H1 (cell line): ENCODE measurements at places on chromosomes 12 and 14. TPM values are rescaled to one million over a fixed set of nuclear protein-coding genes. Genes with fewer than 3 reads are reported as not detected.

- no peak overlapping the region for H3K4me3 ChIP-seq
- H3K27me3 ChIP-seq: peaks cover 13% of the 10 kb centered on the region
- no peak for DNase-seq
- H3K36me3 ChIP-seq: no peaks in the 10 kb centered on the region
- no peak overlapping the region for H3K27ac ChIP-seq
Measured at GRCh38 chr12:14289601-14290000, 75.9 kb upstream of the ATF7IP start.

TGM1 gene
- 2.0 and 2.2 TPM in 2 replicates for total RNA-seq

GRCh38 chr12:91672130-91672529, 473.5 kb downstream of the BTG1 start:
- DNase-seq: no peak
- no peak overlapping the region for H3K4me3 ChIP-seq
- no peaks in the 10 kb centered on the region for H3K27me3 ChIP-seq
- H3K4me1 ChIP-seq: no peaks in the 10 kb centered on the region
- H3K36me3 ChIP-seq: no peaks in the 10 kb centered on the region

- no peaks in the 10 kb centered on the region for H3K36me3 ChIP-seq
- H3K27me3 ChIP-seq: no peaks in the 10 kb centered on the region
- no peak overlapping the region for H3K27ac ChIP-seq
- H3K4me1 ChIP-seq: no peaks in the 10 kb centered on the region
- no peak overlapping the region for H3K4me3 ChIP-seq
Measured at GRCh38 chr14:79201564-79202207, 1009.6 kb downstream of the DIO2 start.

PLCZ1 gene
- not detected in 2 replicates for total RNA-seq

- no peak overlapping the region for H3K4me3 ChIP-seq
- no peaks in the 10 kb centered on the region for H3K36me3 ChIP-seq
- DNase-seq: no peak
- H3K27me3 ChIP-seq: no peaks in the 10 kb centered on the region
Measured at GRCh38 chr12:126083926-126084325, 1018.7 kb downstream of the AACS start.

LRTM2 gene
- total RNA-seq: not detected in 2 replicates

MYL2 gene
- not detected in 2 replicates for total RNA-seq

GRCh38 chr14:105890474-105891220, 364.3 kb downstream of the TMEM121 start:
- no peak overlapping the region for H3K4me3 ChIP-seq
- no peaks in the 10 kb centered on the region for H3K36me3 ChIP-seq
- no peak overlapping the region for H3K27ac ChIP-seq
- no peaks in the 10 kb centered on the region for H3K27me3 ChIP-seq

KRT72 gene
- not detected in 2 replicates for total RNA-seq

DNA sequence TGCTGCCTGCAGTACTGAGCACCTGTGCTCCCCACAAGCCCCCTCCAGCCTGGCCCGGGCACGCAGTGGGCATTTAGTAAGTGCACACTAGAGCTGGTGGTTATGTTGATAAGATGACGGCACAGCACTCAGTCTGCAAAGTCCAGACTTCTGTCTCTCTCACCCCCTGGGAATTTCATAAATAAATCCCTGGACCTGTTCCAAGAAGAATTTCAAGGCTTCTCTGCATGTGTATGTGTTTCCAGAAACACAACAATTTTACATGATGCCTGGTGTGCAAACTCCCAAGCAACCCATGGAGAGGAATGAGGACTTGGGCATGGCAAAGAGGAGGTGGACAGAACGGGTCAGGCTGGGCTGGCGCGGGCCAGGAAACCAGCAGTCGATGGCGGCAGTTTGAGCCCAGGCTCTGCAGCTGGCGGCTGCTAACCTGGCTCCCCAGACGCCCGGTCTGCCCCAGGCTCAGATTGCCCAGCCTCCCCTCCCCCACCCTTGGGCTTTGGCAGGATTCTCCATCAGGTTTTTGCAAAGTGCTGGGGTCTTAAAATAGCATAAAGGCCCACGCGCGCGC, 10.4 kb upstream of the ACVR1B start:
- no peaks in the 10 kb centered on the region for H3K4me1 ChIP-seq
- H3K27me3 ChIP-seq: no peaks in the 10 kb centered on the region
- H3K27ac ChIP-seq: no peak overlapping the region
- H3K36me3 ChIP-seq: no peaks in the 10 kb centered on the region
- DNase-seq: no peak

PNMA1 gene
- total RNA-seq: 52.7 and 55.1 TPM in 2 replicates

GRCh38 chr12:122635471-122635870, 67.7 kb downstream of the HCAR2 start:
- H3K4me3 ChIP-seq: no peak overlapping the region
- no peak overlapping the region for H3K27ac ChIP-seq
- no peaks in the 10 kb centered on the region for H3K4me1 ChIP-seq
- DNase-seq: no peak

DNA sequence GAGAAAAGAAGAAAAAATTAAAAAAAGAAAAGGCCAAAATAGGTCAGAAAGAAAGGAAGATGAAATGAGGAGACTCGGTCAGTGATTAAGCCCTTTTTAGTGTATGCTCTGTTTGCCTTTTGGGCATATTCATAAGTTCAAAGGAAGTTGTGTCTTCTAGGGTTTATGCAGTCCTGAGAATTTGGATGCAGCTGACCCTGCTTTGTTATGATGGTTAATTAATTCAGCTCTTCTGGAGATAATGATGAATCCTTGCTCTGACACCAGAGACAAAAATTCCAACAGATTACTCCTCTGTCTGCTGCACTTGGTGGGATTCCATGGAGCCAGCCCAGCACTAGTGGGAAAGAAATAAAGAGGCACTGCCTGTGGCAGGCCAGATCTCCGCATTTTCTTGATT, 4.5 kb upstream of the SLC7A8 start:
- no peaks in the 10 kb centered on the region for H3K27me3 ChIP-seq
- H3K27ac ChIP-seq: no peak overlapping the region
- DNase-seq: peak; percentile 31
- peaks cover 2% of the 10 kb centered on the region for H3K4me1 ChIP-seq

GRCh38 chr12:110993434-110993833, 73.1 kb upstream of the MYL2 start:
- no peak for DNase-seq
- H3K4me3 ChIP-seq: no peak overlapping the region
- no peaks in the 10 kb centered on the region for H3K4me1 ChIP-seq
- H3K36me3 ChIP-seq: no peaks in the 10 kb centered on the region
- no peak overlapping the region for H3K27ac ChIP-seq

DNA sequence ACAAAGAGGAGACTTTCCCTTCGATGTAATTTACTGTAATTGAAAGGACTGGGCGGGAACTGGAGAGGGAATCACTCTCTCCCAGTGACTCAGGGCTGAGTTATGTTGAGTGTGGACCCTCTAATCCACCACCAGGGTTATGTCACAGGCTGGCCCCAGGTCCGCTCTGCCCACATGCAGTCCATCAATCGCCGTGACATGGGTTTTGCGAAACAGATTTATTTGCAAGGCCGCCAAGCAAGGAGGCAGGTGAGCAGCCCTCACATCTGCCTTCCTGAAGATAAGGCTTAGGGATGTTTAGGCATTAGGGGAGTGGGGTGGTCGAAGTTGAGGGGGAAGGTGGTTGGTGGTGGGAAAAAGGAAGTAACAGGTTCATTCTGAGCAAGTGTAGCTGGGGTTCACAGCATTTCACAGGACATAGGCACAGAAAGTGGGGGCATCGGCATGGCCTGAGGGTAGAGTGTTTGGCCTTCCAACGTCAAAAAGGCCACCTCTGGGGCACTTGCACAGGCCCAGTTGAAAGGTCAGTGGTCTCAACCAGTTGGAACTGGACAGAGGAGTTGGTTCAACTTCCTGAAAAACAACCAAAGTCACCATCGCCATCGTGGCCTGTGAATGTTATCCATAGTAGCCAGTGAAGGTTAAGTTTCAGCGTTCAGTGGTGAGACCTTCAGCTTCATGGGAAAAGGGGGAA, 66.9 kb downstream of the DNAH10 start:
- no peaks in the 10 kb centered on the region for H3K4me1 ChIP-seq
- H3K4me3 ChIP-seq: no peak overlapping the region
- H3K27me3 ChIP-seq: no peaks in the 10 kb centered on the region
- H3K36me3 ChIP-seq: no peaks in the 10 kb centered on the region
- DNase-seq: no peak

GRCh38 chr12:114404083-114404925, 1.6 kb downstream of the TBX5 start:
- H3K4me3 ChIP-seq: no peak overlapping the region
- H3K4me1 ChIP-seq: peaks cover 13% of the 10 kb centered on the region
- peaks cover 98% of the 10 kb centered on the region for H3K27me3 ChIP-seq
- H3K27ac ChIP-seq: no peak overlapping the region
- no peak for DNase-seq
- no peaks in the 10 kb centered on the region; the same call in 1 of the 2 replicates for H3K36me3 ChIP-seq

- no peaks in the 10 kb centered on the region for H3K4me1 ChIP-seq
- no peak overlapping the region for H3K4me3 ChIP-seq
- no peak overlapping the region for H3K27ac ChIP-seq
- H3K27me3 ChIP-seq: no peaks in the 10 kb centered on the region
- no peaks in the 10 kb centered on the region for H3K36me3 ChIP-seq
Measured at GRCh38 chr14:42523666-42524065, 917.0 kb downstream of the LRFN5 start.

DNA sequence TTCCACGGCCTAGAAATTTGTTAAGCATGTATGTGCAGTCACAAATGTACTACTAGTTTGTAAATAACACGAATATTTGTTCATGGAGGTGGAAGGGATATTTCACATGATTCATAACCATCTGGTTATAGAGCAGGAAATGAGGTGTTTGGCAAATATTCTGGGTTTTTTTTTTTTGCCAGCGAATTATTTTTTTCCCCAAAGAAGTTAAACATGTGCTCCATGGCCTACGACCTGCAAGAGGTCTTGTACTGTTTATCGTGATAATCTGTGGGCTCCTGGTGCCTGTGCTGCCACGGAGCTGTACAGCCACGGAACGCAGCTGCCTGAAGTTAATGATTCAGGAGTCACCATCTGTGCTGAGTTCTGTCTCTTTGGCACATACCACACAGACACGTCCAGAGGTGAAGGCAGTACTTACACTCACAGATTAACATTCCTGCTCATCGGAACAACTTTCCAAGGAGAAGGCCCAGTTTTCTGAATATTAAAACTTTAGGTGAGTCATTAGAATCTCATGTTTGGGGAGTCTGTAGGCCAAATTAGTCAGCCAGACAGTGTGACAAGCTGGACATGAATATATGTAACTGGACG, 156.3 kb downstream of the TMX1 start:
- H3K4me1 ChIP-seq: peaks cover 5% of the 10 kb centered on the region
- no peak overlapping the region for H3K4me3 ChIP-seq
- no peak for DNase-seq
- H3K36me3 ChIP-seq: no peaks in the 10 kb centered on the region

PTPRO gene
- 1.7 and 2.0 TPM in 2 replicates for total RNA-seq

DNA sequence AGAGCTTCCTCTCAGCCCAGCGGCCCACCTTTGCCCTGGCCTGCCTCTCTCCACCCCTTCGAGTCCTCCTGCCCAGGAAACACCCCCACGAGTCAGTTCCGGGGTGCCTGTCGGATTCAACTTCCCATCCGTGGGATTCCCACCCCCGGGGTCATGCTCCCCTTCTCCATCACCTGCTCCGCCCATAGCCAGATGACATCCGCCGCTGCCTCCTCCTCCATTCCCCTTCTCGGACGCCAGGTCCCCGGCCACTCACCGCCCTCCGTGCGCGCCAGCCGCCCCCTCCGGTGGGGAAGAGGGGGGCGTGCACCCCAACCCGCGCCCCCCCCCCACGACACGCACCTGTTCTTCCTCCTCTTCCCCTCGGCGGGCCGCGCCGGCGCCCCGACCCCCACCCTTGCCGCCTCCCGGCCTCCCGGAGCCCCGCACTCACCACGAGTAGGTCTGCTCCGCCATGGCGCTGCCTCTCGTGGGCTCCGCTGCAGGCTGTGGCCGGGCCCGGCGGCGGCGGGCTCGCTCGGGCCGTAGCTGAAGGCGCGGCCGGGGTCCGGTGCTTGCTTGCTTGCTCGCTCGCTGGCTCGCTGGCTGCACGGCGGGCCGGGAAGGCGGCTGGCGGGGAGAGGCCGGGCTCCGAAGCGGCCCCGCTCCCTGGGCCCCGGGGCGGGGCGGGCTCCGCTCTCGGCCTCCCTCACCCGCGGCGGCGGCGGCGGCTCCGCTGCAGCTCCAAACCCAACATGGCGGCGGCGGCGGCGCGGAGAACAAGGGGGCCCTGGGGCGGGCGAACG, 554 bp downstream of the SPPL3 start:
- H3K4me3 ChIP-seq: peak overlapping the region; percentile 86
- H3K27me3 ChIP-seq: no peaks in the 10 kb centered on the region
- DNase-seq: peak; percentile 63
- H3K27ac ChIP-seq: peak overlapping the region; percentile 82; the same call in 1 of the 2 replicates
- no peaks in the 10 kb centered on the region; the same call in 1 of the 2 replicates for H3K36me3 ChIP-seq
- peaks cover 3% of the 10 kb centered on the region for H3K4me1 ChIP-seq

RDH16 gene
- 0.30 and 0.46 TPM in 2 replicates for total RNA-seq

KRT78 gene
- total RNA-seq: not detected in 2 replicates

OVCH1 gene
- total RNA-seq: 0.07 and 0.10 TPM in 2 replicates

DNA sequence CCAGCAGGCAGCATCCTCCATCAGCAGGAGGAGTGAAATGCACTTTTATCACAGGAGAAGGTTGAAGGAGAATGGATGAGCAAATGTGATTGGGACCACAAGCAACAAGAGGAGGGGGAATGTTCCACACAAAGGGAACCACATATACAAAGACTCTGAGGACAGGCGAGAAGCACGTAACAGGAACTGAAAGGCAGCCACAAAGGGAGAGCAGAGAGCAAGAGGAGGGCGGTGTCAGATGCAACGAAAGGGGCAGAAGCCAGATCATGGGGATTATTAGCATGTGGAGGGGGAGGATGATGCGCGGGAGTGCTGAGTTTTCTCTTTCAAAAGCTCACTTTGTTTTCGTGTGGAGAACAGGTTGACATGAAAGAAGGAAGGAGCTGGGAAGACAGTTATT, 241.1 kb downstream of the SPTSSA start:
- no peak overlapping the region for H3K27ac ChIP-seq
- peaks cover 6% of the 10 kb centered on the region; the same call in 1 of the 2 replicates for H3K4me1 ChIP-seq
- no peaks in the 10 kb centered on the region for H3K27me3 ChIP-seq
- H3K4me3 ChIP-seq: no peak overlapping the region
- DNase-seq: no peak

- H3K4me3 ChIP-seq: no peak overlapping the region
- no peaks in the 10 kb centered on the region for H3K27me3 ChIP-seq
- no peak for DNase-seq
- H3K27ac ChIP-seq: no peak overlapping the region
- H3K36me3 ChIP-seq: peaks cover 5% of the 10 kb centered on the region; the same call in 1 of the 2 replicates
- H3K4me1 ChIP-seq: no peaks in the 10 kb centered on the region
Measured at GRCh38 chr14:71668186-71668912, 263.9 kb upstream of the RGS6 start.

DNA sequence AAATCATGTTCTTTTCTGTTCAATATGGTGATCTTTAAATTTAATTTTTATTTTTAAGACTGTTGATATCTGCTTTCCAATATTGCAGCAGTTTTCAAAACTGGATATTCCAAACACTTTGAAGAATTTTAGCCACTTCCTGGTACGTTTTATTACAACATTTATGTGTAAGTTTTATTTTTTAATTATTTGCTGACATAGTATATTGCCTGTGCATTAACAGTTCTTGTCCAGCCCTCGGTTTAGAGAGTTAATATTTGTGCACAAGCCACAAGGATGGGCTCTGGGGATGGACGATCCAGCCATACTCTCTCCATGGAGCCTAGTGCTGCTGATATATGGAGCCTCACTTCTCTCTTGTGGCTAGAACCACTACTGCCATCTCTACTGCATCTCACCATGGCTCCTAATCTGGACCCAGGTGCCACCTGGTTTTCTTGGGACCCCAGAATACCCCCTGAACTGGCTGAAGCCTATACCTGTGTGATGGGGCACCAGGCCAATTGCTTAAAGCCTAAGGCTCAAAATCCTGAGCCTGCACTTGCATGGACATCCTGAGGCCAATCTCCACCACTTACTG, 262.5 kb downstream of the RASSF9 start:
- H3K36me3 ChIP-seq: no peaks in the 10 kb centered on the region
- H3K4me1 ChIP-seq: no peaks in the 10 kb centered on the region
- no peak overlapping the region for H3K27ac ChIP-seq
- no peak overlapping the region for H3K4me3 ChIP-seq
- no peaks in the 10 kb centered on the region for H3K27me3 ChIP-seq
- no peak for DNase-seq
